AG04450 (cell line): ENCODE measurements at places on chromosomes 7 and 10.
A peak's percentile ranks its signal among the peaks of the same experiment; 100 is the strongest.

DNA sequence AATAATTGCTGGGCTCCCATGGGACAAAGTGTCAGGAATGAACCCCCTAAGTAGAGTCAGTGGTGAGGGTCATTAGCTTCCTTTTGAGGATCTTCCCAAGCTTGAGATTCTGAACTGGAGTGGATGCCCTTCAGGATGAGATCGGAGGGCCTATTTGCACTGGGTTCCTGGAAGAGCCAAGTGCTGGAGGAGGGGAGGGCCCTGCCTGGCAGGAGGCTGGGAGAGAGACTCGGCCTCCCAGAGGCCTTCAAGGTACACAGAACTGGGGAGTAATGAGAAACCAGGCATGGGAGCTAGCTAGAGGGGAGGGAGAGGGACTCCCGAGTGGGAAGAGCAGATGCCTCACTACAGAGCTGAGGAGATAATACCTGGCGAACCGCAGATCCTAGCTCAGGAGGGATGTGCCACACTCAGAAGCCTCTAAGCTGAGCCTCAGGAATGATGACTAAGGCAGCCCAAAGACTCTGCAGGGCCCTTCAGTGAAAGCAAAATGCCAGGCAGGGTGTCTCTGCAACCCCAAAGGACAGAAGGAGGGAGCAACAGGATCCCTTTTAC lies 9.4 kb downstream of the PDAP1 start:
- no peak for DNase-seq

GRCh38 chr10:98323221-98324164 lies 55.5 kb upstream of the LOXL4 start:
- DNase-seq: peak; percentile 87

GRCh38 chr7:132932296-132933071 lies 149.4 kb downstream of the CHCHD3 start:
- no peak for DNase-seq

DNA sequence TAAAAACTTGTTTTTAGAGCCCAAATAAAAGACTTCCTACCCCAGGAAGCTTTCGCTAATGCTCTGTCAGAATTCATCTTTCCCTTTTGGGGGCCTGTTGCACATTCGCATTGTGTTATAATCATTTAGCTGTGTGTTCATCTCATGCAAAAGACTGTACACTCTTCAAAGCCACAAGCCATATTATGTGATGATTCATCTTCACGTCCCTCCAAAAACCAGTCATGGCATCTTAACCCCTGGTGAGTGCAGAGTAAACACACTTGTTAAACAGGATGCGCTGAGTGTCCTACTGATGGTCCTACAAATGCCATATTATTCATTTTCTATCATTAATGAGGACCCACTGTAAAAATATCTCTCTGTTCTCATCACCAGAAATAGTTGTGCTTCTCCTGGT lies 235.4 kb downstream of the KIAA1217 start:
- DNase-seq: no peak

- no peak for DNase-seq
Measured at GRCh38 chr7:32616625-32617024, 121.3 kb downstream of the AVL9 start.

- no peak for DNase-seq
Measured at GRCh38 chr10:17687117-17687831, 43.3 kb downstream of the STAM start.

- no peak for DNase-seq
Measured at GRCh38 chr7:28539289-28539981, 127.1 kb downstream of the CREB5 start.

DNA sequence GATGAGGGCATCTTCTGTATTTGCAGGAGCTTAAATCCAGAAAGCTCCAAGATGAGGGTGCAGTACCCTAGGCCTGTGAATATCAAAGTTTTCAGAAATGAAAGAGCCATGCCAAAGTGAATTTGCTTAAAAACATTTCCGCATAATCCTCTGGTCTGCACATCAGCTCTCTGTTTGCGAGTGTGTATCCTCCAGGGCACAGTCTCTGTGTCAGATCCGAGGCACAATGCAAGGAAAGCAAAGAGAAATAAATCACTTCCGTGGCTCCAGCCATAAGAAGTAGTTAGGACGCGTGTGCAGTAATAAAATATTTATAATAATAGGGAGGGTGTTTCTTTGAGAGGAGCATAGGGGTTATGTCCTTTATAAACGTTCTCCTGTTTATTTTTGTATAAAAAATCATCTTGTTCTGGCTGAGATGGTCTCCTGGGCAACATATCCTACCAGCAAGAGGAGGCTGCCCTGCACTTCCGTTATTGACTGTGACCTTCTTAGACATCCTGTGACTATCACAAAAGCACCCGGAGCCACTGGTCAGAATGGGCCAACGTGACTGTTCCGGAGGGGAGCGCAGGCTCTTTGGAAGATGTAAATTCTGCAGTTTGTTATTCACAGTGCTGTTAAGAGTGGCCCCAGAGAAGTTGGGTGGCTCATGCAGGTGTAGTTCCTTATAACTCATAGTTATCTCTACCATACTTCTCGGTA lies 667.6 kb upstream of the FOXK1 start:
- no peak for DNase-seq

DNA sequence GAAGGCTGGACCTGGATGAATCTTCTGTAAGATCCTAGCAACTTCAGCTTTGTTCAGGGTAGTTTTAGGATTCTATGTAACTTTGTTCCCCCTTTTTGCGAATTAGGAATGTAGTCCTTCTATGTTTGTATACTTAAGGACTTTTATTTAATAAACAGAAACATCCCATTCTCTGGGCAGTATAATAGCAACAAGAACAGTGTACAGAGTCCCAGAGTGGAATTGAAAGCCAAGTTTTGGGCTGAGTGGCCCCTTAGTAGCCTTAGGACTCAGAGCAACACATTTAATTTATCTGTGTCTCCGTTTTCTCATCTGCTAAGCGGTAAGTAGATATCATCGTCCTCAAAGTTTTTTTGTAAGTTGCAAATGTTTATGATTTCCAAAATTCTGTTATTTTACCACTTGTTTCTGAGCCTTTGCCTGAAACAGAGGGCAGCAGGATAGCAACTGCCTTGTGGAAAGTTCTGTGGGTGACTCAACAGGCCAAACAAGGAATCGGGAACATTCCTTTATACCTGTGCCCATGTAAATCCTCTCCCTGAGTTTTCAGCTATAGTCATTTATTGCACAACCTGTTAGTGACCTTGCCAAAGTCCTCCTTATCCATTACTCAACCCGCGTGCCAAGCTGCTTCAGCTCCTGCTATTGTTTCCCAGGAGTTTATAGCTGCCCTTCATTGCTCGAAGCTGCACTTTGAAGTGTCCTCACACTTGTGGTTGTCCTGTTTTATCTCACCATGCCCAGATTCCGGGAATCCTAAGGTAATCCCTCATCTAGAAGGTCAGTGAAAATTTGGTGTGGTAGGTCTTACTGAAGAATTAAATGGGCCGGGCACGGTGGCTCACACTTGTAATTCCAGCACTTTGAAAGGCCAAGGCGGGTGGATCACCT lies 199.1 kb upstream of the AHR start:
- DNase-seq: no peak

DNA sequence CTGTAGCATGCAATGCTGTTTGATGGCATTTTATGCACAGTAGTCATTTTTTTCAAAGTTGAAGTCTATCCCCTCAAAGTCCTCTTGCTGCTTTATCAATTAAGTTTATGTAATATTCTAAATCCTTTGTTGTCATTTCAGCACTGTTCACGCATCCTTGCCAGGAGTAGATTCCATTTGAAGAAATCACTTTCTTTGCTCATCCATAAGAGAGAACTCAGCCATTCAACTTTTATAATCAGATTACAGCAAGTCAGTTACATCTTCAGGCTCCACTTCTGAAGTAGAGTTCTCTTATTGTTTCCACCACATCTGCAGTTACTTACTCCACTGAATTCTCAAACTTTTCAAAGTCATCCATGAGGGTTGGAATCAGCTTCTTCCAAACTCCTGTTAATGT lies 32.3 kb downstream of the SDHAF3 start:
- DNase-seq: no peak

DNA sequence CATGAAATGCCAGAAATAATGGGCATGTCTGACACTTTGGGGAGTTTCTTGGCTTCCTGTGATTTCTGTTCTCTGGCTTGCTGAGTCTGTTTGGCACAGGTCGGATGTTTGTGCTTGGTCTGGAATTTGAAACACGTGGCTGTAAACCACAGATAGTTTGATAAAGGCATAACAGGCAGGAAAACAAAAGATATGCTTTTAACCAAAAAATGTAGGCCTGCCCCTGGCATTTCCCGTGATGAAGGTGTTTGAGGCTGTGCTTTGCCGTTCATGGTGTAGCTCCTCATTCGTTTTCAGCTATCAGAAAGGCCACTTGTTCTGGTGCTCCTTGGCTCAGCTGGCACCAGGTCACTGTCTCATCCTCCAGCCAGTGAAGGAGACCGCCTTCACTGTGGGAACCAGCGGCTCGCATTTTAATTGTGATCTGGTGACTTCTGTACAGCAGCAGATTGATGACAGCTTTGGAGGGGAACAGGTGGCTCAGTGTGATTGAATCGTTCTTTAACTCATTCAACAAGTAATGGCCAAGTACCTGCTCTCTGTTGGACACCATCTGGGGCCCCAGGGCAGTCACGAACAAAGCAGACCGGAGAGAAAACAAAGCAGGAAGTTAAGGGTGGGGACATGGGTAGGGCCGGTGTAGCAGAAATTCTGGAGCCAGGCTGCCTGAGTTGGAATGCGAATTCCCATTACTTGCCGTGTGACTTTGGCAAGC lies 111.5 kb downstream of the CCNY start:
- DNase-seq: no peak

DNA sequence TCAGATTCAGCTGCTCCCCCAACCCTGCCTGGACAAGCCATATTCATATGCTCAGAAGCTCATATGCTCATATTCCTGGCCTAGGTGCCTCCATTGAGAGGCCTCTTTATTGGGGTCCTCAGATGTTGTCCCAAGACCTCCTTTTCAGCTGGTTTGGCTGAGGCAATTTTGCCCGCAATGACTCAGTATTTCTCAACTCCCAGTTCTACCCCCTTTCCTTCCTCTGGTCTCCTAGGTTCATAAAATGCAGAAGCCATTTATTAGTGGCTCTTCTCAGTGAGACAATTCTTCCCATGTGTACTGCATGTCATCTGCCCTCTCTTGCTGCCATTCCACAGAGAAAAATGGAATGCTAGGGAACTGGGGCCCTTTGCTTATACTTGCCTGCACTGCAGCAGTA lies 110.7 kb downstream of the INHBA start:
- DNase-seq: no peak

DNA sequence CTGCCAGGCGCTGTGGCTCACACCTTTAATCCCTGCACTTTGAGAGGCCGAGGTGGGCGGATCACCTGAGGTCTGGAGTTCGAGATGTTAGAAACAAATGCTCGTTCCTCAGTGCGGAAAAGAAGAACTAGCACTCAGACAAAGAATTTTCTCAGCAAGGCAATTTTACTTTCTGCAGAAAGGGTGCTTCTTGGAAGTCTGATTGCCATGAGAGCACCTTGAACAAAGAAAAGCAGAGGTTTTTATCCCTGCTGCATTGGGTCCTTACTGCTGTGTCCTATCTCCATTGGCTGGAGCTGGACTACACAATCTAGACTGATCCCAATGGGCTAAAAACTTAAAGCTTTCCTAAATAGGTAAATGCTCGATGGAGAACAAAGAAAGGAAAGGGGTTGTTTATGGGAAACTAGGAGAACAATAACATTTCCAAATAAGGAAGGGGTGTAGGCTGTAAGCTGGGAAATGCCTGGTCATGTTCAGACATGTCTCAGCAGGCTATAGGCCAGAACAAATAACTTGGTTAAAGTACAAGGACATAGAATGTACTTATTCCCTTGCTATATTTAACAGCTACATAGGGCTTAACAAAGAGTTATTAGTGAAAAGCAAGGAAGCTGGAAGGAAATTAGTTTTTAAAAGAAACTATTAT lies 26.1 kb upstream of the ACTR3B start:
- DNase-seq: no peak

DNA sequence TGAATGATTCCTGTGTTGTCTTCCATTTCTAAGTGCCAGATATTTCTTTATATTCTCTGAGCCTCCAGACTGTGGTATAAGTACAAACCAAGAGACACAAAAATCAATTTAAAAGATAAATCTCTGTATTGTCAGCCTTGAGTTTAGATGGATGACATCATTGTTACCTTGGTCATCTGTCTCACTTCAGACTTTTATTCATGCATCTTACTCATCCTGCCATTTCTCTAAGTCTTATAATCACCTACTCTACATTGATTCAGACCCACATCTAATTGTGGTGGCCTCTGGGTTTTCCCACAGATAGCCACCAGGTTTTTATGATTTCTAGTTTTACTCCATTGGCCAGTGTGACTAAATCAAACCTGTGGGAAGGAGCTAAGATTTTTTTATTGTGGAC lies 26.8 kb upstream of the HDAC9 start:
- DNase-seq: no peak

DNA sequence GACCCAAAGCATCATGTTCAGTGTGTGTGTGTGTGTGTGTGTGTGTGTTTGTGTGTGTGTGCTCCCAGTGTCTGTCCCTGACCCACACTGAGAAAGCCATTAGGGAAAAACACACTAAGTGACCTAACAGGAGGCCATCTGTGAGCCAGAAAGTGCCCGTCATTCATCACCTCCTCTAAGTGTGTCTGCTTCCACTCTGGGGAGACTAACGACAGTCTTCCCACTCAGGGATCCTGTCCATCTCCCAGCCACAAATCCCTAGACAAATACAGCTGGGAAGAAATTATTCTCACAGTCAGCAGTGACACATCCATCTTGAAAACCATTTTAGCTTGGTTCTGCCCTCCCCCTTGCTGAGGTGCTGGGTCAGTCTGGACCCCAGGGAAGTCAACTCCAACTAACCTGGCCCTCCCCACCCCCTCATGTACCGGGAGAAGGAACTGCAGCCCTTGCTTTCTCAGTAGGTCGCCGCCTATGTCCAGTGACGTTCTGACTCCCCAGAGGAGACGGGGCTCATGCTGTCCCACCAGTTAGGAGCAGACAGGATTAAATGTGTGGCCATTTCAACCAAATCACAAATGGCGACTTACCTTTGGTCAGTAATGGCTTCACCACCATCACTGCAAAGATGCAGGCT lies 296.5 kb upstream of the ZNF32 start:
- no peak for DNase-seq

- no peak for DNase-seq
Measured at GRCh38 chr7:158236400-158236799, 351.2 kb downstream of the PTPRN2 start.

GRCh38 chr7:92876836-92877235 lies 40.5 kb upstream of the CDK6 start:
- no peak for DNase-seq

DNA sequence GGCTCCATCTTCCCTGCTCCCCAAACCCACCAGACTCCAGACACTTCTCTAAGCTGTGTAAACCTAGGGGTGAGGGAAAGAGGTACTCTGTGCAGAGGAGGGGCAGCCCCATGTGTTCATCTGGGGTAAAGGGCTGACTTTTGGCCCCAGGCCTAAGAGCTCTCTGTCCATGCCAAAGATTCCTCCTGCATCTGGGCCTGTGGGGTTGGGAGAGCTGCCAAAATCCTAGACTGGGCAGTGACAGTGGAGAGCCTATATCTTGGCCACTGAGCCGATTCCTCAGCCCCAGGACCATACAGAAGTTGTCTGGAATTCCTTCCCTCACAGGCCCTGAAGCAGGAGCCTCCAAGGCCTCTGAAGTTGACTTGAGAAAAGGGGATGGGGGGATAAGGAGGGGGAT lies 25.3 kb upstream of the LEP start:
- no peak for DNase-seq
